ENCODE measurements at places on chromosomes 2 and 18. TPM values are rescaled to one million over a fixed set of nuclear protein-coding genes. Genes with fewer than 3 reads are reported as not detected.

SPATS2L gene
- 85.2 TPM for total RNA-seq

ASXL3 gene
- total RNA-seq, result 0.33 TPM

PCARE gene
- not detected for total RNA-seq

LRRC30 gene
- total RNA-seq, result not detected

TMEM37 gene
- total RNA-seq, result 1.6 TPM

All from mesangial cell (primary cell).